ENCODE measurements at places on chromosomes 2 and 18.
A peak's percentile ranks its signal among the peaks of the same experiment; 100 is the strongest.

DNA sequence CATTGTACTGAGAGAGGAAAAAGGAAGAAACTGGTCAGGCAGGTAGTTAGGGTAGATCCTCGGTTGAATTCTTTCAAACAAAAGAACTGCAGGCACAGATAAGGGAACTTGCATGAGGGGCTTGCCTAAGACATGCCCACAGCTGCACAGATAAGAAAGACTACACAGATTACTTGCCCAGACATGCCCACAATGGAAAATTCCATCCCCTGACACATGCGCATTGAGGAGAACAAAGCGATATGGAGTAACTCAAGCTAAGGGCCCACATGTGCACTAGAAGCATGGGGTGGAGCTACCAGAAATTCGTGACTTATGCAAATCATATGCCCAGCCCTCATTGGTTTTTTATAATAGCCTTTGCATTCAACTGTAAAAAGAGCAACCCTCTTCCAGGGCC is 181.3 kb upstream of the ZNF521 start:
- DNase-seq, result no peak

- no peak for DNase-seq
These were observed 68.8 kb downstream of the DOK6 start for GRCh38 chr18:69469444-69469919.

DNA sequence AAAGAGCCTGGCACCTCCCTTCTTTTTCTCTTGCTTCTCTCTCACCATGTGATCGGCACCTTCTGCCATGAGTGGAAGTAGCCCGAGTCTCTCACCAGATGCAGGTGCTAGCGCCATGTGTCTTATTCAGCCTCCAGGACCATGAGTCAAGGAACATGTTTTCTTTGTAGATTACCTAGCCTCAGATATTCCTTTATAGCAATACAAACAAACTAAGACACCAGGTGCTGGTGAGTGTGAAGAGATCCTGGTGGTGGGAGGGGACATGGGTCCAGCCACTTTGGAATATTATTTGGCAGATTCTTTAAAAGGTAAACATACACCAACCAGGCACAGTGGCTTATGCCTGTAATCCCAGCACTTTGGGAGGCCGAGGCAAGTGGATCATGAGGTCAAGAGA is 5.9 kb upstream of the USP40 start:
- DNase-seq, result no peak

DNA sequence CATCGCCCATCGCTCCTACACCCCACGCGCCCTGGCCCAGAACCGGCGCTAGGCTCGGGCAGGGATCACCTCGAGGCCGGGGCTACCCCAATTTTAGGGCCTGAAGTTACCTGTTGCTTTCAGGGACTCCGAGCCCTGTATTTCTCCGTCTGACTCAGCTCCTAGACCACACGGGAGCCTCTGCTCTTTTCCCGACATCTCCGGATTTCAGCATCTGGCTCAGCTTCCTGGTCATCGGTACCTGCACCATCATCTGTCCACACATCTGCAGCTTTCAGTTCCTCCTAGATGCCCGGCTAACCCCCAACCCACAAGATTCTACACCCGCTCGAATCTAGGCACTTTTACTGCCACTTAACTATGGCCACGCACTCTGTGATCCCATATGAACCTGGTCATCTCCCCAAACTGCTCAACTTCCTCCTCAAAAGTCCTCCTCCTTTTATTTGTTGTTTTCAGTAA is 12.1 kb upstream of the HMSD start:
- no peak for DNase-seq

GRCh38 chr18:56992777-56993176 is 154.1 kb upstream of the BOD1L2 start:
- DNase-seq, result no peak

GRCh38 chr2:233245406-233245805 is 6.1 kb upstream of the ATG16L1 start:
- DNase-seq, result no peak

- DNase-seq, result no peak
These were observed 491.4 kb upstream of the CRIM1 start for GRCh38 chr2:35864141-35864540.

DNA sequence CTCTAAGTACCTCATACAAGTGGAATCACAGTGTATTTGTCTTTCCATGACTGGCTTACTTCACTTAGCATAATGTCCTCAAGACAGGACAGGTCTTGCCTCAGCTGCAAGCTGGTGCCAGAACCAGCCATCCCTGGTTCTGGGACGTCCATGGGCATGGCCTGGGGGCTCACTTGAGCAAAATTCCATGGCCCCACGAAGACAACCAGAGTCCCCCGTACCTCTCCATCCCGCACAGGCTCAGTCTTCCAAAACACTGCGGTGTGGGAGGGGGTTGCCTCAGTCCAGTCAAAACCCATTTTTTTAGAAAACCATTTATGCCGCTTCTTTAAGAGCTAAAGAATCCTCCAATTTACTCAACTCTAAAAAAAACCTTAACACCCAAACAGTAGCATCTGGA is 21.7 kb upstream of the CABLES1 start:
- DNase-seq, result no peak

DNA sequence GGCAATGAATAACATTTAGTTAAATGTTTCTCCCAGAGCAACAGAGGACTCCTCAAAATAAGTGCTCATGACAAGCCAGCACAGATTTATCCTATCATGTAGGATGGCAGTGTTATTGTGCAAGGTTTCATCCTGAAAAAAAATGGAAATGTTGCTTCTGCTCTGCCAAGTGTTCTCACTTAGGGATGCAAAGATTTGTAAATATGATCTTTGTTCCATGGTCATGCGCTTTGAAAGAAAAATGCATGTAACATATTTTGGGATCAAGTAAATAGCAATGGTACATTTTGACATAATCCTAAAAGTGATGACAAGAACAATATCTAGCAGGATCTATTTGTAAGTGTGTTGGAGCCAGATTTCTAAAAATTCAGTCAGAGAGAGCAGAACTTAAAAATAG is 229.5 kb upstream of the CCDC150 start:
- no peak for DNase-seq

DNA sequence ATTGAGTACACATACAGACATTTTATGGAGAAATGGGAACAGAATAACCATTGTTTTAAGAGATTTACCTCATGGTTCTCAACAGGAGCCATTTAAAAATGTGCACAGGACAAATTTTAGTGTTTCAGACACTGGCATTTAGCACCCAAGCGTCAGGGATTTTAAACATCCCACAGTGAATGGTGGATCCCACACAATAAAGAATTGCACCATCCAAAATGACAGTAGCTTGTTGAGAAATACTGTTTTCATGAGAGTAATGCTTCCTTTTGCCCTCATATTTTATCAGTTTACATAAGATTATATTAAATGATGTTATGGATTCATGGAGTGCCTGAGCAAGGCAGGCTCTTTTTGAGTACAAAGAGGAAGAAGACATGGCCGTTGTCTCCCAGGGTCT is 54.0 kb downstream of the MFSD6 start:
- no peak for DNase-seq

- no peak for DNase-seq
These were observed 10.7 kb upstream of the PAPOLG start for GRCh38 chr2:60745330-60745729.

DNA sequence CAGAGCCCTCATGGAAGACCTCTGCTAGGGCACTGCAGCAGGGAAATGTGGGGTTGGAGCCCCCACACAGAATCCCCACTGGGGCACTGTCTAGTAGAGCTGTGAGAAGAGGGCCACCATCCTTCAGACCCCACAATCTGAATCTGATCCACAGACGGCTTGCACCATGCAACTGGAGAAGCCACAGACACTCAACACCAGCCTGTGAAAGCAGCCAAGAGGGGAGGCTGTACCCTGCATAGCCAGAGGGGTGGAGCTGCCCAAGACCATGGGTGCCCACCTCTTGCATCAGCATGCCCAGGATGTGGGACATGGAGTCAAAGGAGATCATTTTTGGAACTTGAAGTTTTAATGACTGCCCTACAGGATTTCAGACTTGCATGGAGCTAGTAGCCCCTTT is 6.5 kb downstream of the CD226 start:
- no peak for DNase-seq

GRCh38 chr2:111930409-111930808 is 32.0 kb downstream of the MERTK start:
- DNase-seq, result no peak

DNA sequence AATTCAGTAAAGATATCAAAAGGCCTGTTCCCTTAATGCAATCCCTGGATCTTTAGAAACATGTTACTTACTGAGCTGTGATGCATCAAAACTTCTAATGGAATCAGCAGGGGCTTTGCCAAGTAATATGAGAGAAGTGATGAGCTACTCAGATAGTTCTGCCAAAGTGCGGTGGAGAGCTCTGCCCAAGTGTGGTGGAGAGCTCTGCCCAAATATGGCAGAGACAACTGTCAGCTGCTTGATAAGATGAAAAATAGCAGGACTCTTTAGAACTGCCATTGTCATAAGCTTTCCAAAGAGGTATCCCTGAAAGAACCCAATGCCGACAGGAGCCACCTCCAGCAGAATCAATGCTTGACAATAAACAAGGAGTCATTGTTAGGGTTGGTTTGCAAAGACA is 167.9 kb upstream of the SLC39A10 start:
- no peak for DNase-seq

DNA sequence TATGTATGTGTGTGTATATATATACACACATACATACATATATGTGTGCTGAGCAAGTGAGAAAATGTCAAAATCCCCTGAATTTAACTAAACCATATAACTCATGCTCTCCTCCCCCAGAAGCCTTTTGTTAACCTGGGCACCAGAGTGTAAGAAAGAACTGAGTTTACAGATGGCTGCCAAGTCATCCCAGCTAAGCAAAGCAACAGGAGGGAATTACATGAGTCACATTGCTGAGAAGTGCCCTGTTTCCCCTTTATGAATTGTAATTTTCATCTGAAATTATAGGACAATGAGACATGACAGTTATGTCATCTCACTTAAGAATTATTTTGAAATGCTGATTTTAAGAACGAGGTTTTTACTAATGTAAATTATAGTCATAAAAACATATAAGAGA is 29.9 kb downstream of the SCN7A start:
- DNase-seq, result no peak

DNA sequence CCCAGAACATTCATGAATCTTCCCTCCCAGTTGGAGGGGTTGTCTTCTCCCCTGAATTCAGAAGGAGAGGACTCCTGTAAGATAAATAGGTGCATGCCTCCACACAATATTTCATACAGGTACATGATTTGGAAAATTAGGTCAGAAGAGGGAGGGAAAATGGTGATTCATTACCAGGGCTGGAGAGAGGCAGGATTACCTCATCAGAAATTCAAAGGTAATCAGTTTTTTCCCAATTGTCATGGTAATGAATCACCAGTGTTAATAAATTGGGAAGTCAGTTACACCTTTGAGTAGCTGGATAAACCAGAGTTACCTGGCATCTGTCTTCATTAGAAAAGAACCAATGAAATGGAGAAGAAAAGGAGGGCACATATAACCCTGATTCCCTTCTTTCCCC is 128.5 kb downstream of the EN1 start:
- no peak for DNase-seq

DNA sequence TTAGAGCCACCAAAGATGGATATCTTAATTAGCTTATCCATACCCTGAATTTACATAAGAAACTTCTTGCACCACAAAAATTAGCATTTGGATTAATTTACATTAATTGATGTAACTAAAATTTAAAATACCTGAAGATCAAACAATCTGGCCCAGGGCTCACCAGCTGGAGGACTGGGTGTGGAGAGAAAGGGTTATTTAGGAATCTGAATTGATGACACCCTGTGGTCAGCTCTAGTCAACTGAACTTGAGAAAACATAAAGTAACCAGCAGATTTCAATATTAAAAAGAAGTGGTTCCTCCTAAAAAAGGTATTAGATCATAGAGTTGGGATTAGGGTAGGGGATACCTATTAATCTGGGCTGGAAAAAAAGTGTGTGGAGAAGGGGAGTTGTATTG is 122.5 kb downstream of the STRN start:
- no peak for DNase-seq

GRCh38 chr2:107808959-107809358 is 17.7 kb upstream of the RGPD4 start:
- DNase-seq, result no peak

DNA sequence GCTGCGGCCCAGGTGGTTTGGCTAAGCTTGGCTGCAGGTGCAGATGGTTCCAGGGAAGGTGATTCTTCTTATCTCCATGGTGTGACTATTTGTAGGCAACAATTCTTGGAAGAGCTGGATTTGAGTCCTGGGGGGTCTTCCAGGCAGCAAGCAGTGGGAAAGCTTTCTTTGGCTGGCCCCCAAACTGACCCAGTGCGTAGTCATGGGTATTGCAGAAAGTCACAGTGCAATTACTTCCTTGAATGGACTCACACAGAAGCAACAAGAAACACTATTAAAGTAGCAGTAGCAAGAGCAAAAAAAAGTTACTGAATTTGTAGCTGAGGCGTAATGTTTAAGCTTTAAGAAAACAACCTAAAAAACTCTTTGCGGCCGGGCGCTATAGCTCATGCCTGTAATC is 293.6 kb upstream of the ATP5MC3 start:
- DNase-seq, result no peak

DNA sequence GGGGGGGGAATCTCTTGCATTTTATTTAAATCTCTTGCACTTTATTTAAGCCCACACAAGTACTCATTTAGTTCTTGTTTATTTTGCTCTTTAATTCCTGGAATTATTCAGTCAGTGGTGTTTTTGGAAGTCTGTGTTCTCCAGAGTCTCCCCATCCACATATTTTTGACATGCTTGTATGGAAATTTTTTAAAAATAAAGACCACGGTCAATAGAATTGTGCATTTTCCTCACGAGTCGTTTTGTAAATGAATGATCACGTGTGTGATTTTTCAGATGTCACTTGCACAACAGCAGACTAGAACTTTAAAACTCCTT is 824 bp downstream of the CD302 start:
- no peak for DNase-seq

GRCh38 chr2:10887476-10887875 is 24.3 kb upstream of the KCNF1 start:
- DNase-seq, result no peak

DNA sequence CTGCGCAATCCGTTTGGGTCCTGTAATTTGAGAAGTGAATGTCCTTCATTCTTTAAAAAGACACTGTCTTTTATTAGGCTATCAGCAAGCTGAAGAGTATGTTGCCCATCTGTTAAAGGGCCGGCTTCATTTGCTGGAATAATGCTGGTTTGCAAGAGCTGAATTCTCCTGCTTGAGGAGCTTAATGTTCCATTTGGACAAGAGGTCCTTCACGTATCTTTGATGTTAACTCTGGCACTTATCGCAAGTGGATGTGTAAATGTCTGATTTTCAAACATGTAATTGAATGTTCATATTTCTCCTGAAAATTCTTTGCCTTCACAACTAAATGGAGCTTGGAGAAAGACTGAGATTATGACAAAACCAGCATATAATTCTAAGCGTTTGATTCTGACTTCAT is 280.8 kb upstream of the NRP2 start:
- DNase-seq, result no peak

- no peak for DNase-seq
These were observed 920.2 kb upstream of the VRK2 start for GRCh38 chr2:57126410-57126809.

DNA sequence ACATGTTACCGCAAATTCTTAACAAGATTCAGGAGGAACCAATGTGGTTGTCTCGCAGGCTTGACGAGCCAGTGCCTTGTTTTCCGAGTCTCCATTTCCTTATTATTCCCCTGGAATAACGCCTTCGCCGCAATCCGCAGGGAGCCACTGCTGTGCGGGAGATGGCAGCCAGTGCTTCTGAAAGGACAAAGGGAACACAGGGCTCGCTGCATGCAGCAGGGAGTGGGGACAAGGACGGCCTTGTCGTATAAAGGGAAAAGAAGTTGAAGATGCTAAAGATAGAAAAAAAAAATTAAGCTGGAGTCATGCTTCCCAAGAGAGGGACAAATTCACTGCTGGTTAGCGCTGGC is 221.4 kb downstream of the NDUFA10 start:
- peak; percentile 63 for DNase-seq

GRCh38 chr2:23589220-23589647 is 204.3 kb downstream of the KLHL29 start:
- no peak for DNase-seq
